ENCODE measurements at places on chromosomes 12 and 14.

DNA sequence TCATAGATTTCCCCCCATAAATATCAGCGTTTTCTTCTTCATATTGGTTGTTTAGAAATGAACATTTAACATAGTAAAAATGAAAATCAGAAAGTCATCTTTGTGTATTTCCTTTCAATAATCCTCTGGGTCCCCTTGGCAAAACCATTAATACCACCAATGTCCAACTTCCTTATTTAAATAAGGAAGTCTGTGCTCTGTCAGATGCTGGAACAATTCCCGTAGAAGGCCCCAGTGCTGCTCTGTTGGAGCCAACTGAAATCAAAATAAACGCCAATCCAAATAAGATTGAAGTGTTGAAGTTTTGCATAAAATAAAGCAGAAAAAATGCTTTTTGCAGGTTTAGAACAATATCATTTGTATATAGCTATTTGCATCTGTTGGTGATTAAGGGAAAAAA lies 93.1 kb downstream of the PPM1H start:
- H3K4me3 ChIP-seq = no peak overlapping the region
- H3K4me1 ChIP-seq = peaks cover 43% of the 10 kb centered on the region
- H3K27me3 ChIP-seq = no peaks in the 10 kb centered on the region
- H3K27ac ChIP-seq = peak overlapping the region; percentile 50

DNA sequence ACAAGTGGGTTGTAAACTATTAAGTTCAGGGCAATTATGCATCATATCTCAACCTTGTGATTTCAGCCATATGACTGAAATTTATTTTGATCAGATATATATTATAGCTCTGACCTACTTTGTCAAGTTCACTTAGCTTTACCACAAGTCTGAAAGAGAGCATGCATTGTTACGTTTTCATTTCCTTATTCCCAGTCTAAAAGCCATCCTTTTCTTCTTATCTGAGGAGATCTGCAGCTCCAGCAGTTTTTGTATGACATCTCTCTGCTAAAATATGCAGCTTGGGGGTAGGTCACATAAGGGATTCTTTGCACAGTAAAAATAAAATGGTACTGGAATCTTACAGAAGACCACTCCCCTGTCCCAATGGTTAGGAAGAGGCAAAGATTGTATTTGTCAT lies 1682.8 kb upstream of the FLRT2 start:
- H3K36me3 ChIP-seq = no peaks in the 10 kb centered on the region
- no peak overlapping the region for H3K27ac ChIP-seq
- DNase-seq = no peak
- no peaks in the 10 kb centered on the region for H3K4me1 ChIP-seq
- H3K27me3 ChIP-seq = no peaks in the 10 kb centered on the region

GRCh38 chr12:58720421-58720820 lies 199.9 kb downstream of the LRIG3 start:
- no peak overlapping the region for H3K27ac ChIP-seq
- no peaks in the 10 kb centered on the region for H3K27me3 ChIP-seq
- H3K36me3 ChIP-seq = no peaks in the 10 kb centered on the region
- no peaks in the 10 kb centered on the region for H3K4me1 ChIP-seq
- no peak for DNase-seq

DNA sequence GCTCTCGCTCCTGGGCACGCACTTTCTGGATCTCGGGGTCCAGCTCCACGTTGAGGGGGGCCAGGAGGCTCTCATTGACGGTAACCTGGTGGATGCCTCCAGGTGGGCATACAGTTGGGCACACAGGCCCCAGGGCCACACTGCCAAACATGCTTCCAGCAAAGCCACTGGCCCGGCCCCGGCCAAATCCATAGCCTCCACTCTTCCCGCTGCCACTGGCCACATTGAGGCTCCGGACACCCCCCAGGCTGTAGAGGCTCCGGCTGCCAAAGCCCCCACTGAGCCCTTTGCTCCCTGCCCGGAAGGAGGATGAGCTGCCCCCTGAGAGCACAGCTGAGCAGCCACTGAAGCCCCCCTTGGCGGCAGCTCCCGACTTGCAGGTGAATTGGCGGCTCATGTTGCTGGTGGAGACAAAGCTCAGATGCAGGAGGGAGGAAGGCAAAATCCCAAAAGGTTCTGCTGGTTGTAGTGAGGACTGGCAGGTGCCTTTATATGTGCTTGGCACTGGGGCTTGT lies at the start of gene KRT71:
TSS of gene KRT71 (minus strand) at position 465 of the 515 bp plus-strand sequence. CDS start at position 397, 68 bp downstream.
- H3K27ac ChIP-seq = no peak within 1 kb of the TSS
- no peak within 1 kb of the TSS for H3K4me3 ChIP-seq
- H3K27me3 ChIP-seq = peaks cover 4% of the 10 kb centered on the region
- no peak for DNase-seq

- H3K4me1 ChIP-seq = no peaks in the 10 kb centered on the region
- peaks cover 15% of the 10 kb centered on the region for H3K36me3 ChIP-seq
These were observed 3.7 kb upstream of the TAS2R19 start for GRCh38 chr12:11026118-11026517.

DNA sequence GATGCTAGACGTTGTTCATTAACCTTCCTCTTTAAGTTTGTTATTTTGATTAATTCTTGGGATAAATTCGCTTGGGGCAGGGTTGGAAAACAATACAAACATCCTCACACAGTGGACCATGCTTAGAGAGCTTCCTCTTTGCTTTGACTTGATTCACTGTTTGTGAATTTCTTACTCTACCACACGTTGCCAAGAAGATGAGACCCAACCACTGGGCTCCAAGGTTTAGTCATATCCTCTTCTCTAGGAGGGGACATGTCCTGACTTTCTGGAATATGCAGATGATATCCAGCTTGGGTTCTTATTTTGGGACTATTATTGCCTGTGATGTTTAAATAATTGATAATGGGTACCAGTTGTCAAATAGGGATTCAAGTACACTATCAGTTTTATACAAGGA lies 428.2 kb downstream of the ATP23 start:
- no peaks in the 10 kb centered on the region for H3K27me3 ChIP-seq
- H3K36me3 ChIP-seq = no peaks in the 10 kb centered on the region
- no peaks in the 10 kb centered on the region for H3K4me1 ChIP-seq
- no peak overlapping the region for H3K27ac ChIP-seq

DNA sequence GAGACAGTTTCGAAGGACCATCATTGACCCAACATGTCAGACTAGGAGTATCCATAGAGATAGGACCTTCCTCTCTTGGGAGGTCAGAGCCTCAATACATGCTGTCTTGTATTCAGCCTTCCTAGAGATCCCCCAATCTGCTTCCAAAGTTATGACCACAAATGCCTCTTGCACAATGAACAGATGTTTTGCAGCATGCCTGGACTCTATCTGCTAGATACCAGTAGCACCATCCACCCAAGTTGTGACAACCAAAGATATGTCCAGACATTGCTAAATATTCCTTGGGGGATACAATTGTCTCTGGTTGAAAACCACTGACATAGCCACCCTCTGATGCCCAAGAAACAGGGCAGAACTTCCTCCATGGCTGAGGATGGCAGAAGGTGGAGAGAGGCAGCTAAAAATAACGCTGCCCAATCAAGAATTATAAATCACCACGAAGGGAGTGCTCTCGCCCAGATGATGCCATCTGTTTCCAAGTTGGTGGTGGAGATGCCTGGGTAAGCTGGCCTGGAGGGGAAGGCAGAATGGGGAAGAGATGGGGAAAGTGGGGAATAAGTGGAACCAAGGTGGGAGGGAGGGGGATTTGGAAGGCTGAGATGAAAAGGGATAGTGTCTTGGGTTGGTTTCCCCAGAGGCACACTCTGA lies 42.9 kb upstream of the NOS1 start:
- peaks cover 11% of the 10 kb centered on the region for H3K4me1 ChIP-seq
- no peak overlapping the region for H3K27ac ChIP-seq
- H3K27me3 ChIP-seq = peaks cover 16% of the 10 kb centered on the region
- DNase-seq = no peak
- H3K4me3 ChIP-seq = no peak overlapping the region
- no peaks in the 10 kb centered on the region for H3K36me3 ChIP-seq

DNA sequence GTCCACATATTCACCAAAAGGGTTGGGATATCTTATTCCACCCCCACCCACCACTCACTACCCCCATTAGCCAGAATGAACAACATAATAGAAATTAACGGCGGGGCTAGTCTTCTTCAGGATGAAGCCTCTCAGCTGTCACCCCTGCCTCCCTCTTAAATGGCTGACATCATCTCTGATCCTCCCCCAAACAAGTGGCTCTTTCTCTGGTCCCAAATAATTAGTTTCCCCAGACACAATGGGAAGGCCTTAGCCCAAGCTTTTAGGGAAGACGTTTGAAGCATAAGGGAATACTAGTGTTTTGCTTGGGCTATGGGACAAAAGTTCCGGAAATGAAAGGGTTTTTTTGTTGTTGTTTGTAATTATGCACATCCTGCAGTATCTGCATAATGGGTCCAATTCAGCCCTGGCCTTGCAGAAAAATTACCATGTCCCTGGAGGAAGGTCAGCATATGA lies 13.8 kb downstream of the STON2 start:
- no peaks in the 10 kb centered on the region for H3K36me3 ChIP-seq
- H3K27me3 ChIP-seq = no peaks in the 10 kb centered on the region
- H3K27ac ChIP-seq = no peak overlapping the region
- H3K4me1 ChIP-seq = no peaks in the 10 kb centered on the region
- H3K4me3 ChIP-seq = no peak overlapping the region

DNA sequence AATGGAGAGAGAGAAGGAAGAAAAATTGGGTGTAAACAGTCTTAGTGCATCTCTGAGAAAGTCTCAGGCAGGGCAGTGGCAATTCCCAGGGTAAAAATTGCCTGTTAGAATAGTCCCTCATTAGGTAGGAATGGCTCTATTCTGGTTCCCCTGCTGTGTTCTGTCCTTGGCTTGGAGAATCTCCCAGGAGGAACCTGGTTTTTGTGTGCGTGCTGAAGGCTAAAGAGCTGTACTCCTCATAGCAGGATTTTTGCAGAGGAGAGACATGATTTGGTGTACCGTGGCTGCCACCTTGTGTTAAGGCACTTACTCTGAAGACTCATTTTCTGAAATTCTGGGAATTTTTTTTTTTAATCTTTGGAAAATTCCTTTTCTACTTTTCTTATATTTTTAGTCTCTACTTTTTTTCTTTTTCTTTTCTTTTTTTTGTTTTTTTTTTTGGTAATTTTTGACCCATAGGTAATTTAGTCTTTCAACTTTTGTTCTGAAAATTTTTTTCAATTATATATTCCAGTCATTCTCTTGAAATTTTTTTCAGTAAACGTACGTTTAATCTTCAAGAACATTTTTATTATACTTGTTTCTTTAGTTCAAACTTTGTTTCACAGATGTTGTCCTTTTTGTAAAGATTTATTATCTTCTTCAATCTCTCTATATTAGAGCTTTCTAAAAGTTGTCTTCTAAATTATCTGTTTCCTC lies 63.8 kb downstream of the FBXO33 start:
- H3K4me3 ChIP-seq = no peak overlapping the region
- no peak overlapping the region for H3K27ac ChIP-seq
- peaks cover 21% of the 10 kb centered on the region for H3K4me1 ChIP-seq
- peaks cover 29% of the 10 kb centered on the region for H3K36me3 ChIP-seq

GRCh38 chr14:106489112-106489881 lies 962.9 kb downstream of the TMEM121 start:
- peaks cover 35% of the 10 kb centered on the region for H3K27me3 ChIP-seq
- no peak overlapping the region for H3K27ac ChIP-seq
- no peaks in the 10 kb centered on the region for H3K4me1 ChIP-seq
- H3K4me3 ChIP-seq = no peak overlapping the region
- H3K36me3 ChIP-seq = no peaks in the 10 kb centered on the region

DNA sequence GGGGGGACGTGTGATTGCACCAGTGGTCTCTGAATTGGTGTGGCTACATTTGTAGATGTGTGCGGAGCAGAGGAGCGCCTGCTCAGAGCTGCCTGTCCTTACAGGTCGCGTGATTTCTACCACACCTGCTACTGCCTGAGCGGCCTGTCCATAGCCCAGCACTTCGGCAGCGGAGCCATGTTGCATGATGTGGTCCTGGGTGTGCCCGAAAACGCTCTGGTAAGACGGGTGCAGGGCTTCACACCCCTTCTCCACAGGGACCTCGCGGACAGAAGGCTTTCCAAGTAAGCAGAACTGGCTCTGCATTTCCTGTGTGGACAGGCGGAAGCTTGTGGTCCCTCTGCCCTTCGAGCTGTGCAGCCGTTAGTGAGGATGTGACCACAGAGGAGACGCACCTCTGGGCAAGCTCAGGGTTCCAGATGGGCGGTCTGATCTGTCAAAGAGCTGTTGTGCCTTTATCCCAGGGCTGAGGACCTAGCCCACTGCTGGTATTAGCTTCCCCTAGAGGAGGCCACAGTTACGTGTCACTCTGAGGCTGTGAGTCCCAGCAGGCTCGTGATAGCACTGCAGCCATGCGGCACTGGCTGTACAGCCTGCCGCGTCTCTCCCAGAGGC lies 47.7 kb downstream of the MAX start:
- peaks cover 36% of the 10 kb centered on the region for H3K36me3 ChIP-seq
- peaks cover 14% of the 10 kb centered on the region for H3K4me1 ChIP-seq
- no peak overlapping the region for H3K4me3 ChIP-seq
- H3K27ac ChIP-seq = peak overlapping the region; percentile 27

- H3K4me3 ChIP-seq = no peak overlapping the region
- H3K4me1 ChIP-seq = no peaks in the 10 kb centered on the region
- H3K27me3 ChIP-seq = no peaks in the 10 kb centered on the region
- H3K36me3 ChIP-seq = no peaks in the 10 kb centered on the region
- no peak for DNase-seq
These were observed 763.4 kb downstream of the LRFN5 start for GRCh38 chr14:42370056-42370455.

GRCh38 chr14:99360774-99361595 lies 89.0 kb upstream of the BCL11B start:
- H3K4me1 ChIP-seq = no peaks in the 10 kb centered on the region
- H3K36me3 ChIP-seq = no peaks in the 10 kb centered on the region
- H3K4me3 ChIP-seq = no peak overlapping the region
- H3K27ac ChIP-seq = no peak overlapping the region

DNA sequence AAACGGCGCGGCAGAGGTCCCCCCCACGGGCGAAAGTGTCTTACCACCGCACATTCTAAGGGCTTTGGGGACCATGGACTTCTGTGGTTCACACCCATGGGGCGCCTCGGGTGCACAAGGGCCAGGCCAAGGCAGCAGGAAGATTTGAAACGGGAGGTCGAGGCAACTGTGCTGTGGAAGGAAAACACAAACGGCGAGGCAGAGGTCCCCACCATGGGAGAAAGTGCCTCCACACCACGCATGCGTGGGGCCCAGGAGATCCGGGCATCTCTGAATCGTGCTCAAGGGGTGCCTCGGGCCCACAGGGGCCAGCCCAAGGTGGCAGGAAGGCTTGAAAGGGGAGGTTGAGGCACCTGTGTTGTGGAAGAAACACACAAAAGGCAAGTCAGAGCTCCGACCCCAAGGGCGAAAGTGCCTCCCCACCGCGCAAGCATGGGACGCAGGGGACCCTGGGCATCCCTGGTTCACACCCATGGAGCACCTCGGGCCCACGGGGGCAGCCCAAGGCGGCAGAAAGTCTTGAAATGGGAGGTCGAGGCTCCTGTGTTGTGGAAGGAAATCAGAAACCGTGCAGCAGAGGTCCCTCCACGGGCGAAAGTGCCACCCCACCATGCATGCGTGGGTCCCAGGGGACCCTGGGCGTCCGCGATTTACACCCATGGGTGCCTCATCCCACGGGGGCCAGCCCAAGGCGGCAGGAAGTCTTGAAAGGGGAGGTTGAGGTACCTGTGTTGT lies 371.0 kb downstream of the ALG10 start:
- DNase-seq = peak; percentile 7
- H3K36me3 ChIP-seq = no peaks in the 10 kb centered on the region
- H3K27me3 ChIP-seq = peaks cover 67% of the 10 kb centered on the region

- peaks cover 69% of the 10 kb centered on the region for H3K27me3 ChIP-seq
- no peak overlapping the region for H3K4me3 ChIP-seq
- H3K36me3 ChIP-seq = no peaks in the 10 kb centered on the region
- no peak for DNase-seq
These were observed 115.4 kb upstream of the VRK1 start for GRCh38 chr14:96681829-96682228.
